ENCODE measurements at places on chromosomes 11 and 22.

DNA sequence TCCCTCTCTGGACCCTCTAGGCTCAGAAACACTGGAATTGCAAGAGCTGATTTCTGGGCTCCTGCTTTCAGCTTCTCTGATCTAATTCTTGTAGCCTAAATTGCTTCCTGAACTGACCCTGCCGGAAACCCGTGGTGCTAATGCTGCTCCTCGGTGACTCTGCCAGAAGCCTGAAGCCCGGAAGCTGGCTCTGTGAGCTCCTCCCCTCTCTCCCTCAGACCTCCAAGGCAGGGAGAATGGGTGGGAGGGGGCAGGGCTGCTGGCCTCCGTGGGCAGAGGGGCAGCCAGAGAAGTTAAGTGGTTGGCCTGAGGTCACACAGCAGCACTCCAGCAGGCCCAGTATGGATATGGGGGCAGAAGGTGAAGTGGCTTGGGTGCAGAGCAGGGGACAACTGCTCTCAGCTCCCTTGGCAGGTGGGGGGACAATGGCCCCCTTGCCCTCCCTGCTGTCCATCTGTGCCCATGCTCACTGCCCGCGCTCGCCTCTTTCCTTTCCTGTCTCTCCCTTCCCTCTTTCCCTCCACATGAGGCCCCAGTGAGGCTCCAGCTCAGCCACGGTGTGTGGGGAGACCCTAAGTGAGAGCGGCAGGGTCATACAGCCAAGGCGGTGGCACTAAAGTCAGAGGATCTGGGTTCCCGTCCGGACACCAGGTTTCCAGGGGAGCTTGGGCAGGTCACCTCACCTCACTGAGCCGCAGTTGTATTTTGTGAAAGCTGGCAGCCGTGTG, 16.2 kb downstream of the CAPN5 start:
- no peaks in the 10 kb centered on the region for H3K36me3 ChIP-seq
- H3K27me3 ChIP-seq: no peaks in the 10 kb centered on the region
- no peak overlapping the region for H3K27ac ChIP-seq
- DNase-seq: peak; percentile 80

DNA sequence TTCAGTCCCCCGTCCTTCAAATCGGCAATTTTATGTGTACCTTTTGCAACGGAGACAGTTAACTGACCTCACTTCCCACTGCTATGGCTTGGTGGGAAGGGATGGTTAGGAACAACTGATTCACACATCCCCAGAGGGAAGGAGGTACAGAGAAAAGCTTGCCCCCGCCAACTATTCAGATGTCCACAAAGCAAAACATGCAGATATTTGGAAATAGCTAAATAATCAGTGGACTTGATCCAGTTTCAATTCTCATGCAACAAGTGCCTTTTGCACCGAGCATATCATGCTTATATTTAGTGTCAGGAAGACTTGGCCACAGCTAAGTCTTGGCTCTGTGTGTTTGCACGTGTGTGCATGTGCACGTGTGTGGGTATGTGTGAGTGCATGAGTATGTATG, 144.6 kb downstream of the SNX19 start:
- H3K4me1 ChIP-seq: peaks cover 4% of the 10 kb centered on the region
- DNase-seq: no peak
- no peaks in the 10 kb centered on the region for H3K27me3 ChIP-seq
- H3K27ac ChIP-seq: no peak overlapping the region

DNA sequence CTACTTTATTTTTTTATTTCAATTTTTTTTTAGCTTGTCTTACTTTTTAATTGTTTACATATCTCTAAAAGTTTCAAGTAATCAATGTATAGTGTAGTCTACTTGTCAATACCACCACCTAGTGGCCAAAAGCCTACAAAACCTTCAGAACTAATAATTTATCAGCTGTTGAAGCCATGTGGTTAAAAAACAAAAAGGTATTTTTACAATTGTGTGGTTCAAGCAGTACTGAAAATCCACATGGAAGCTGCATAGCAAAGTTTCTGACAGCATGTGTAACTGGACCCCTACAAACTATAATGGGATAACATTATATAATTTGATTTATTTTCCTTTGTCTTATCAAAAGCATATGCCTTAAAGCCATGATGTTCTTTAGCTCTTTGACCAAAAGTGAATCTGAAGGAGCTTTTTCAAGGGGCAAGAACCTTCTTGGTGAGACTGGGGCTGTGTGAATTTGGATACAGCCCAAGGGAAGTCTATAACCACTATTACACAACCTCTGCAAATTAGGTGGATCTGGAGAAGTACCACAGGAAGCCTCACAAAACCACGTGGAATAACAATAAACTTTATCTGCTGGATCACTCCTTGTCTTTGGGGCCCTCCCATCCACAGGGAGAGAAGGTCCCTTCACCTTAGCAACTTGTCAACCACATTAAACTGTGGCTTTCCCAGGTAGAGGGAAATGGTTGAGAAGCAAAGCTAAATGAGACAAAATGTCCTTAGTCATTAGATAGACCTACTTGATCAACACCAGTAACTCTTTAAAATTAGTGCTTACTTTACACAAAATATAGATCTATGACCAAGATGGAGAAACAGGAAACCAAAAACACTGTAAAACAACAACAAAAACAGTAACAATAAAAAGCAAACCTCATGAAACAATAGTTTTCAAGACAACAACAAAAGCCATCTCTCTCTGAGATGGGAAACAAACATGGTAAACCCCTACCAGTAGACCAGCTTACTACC, 9.9 kb downstream of the NARS2 start:
- H3K27me3 ChIP-seq: no peaks in the 10 kb centered on the region
- peak; percentile 90 for DNase-seq
- no peak overlapping the region for H3K27ac ChIP-seq
- peak overlapping the region; percentile 22 for H3K4me3 ChIP-seq

DNA sequence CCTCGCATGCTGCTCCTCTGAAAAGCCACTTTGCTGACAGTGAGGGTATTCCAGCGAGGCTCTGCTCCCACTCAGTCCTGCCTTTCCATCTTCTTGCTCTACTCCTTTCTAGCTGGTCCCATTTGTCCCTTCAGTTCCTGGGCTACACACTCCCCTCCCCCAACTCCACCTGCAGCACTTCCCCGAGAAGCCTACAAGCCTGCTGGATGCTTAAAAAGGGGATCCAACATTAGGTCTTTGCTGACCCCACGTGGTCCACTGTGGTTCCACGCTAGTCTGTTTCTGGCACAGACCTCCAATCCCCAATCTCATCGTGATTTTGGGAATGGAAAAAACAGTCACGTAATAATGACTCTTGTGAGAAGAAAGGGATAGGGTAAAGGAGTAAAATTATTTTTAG, 121.6 kb upstream of the SNX19 start:
- H3K4me3 ChIP-seq: no peak overlapping the region
- no peaks in the 10 kb centered on the region for H3K4me1 ChIP-seq
- no peaks in the 10 kb centered on the region for H3K27me3 ChIP-seq
- no peak overlapping the region for H3K27ac ChIP-seq

DNA sequence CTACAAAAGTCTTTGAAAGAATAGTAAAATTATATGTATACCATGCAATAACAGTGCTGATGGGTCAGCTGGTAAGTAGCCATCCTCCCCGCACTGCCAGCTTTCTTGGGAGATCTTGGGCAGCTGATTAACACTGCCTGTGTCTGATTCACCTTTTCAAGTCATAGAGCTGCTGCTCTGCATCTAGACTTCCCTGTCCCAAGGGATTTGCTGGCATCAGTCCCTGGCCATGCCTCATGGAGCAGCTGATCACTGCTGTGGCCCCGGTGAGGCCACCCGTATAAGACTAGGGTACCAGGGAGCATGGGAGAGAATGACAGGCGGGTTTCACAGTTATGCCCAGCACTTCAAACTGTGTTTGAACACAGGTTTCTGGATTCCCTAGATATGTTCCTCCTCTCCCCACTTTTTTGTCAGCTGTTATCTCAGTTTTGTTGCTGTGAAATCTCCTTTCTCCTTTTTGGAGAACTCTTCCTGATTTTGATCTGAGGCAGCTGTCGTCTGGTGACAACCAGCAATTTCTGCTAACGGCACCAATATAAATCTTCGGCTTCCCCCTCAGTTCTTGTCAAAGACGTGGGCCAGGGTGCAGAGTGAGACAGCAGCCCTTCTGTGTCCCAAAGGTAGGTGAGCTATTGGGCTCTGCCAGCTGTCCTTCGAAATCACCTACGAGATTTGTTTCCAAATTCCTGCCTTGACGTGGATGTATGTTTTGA, 438.9 kb downstream of the NTM start:
- H3K27me3 ChIP-seq: no peaks in the 10 kb centered on the region
- H3K27ac ChIP-seq: no peak overlapping the region
- DNase-seq: peak; percentile 15
- H3K4me1 ChIP-seq: no peaks in the 10 kb centered on the region
- H3K4me3 ChIP-seq: no peak overlapping the region
- H3K36me3 ChIP-seq: no peaks in the 10 kb centered on the region

DNA sequence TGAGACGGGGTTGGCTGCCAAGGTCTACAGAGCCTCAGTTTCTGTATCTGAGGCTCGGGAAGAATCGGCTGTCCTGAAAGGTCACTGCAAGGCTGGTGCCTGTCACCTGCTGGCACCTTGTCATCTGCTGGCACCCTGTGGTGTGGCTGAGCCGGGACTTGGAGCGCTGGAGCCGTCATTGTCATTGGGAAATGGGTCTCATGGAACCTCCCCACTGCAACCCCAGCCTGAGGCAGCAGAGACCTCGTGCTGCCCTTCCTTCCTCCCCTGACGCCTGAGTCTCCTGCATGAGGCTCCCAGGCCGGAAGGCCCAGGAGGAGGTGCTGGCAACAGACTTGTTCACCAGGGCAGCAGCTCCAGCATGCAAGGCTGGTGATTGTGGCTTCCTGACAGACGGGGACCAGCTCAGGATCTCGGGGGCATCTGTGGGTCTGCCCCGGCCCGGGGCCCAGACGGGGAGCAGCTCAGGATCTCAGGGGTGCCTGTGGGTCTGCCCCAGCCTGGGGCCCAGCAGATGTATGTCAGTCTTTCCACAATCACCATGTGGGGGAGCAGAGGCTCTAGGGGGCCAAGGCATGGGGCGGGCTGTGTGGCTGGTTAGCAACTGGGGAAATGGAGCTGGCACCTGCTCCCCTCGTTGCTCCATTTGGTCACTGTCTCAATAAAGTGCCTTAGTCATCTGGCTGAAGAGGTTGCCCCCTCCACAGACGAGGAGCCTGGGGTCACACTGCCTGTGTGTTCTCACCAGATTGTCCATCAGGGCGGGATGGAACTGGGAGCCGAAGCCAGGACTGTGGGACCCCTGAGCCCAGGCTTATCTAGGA, 668.7 kb downstream of the BRD1 start:
- no peak overlapping the region for H3K27ac ChIP-seq
- H3K4me3 ChIP-seq: no peak overlapping the region
- no peaks in the 10 kb centered on the region for H3K36me3 ChIP-seq
- peaks cover 10% of the 10 kb centered on the region for H3K27me3 ChIP-seq

DNA sequence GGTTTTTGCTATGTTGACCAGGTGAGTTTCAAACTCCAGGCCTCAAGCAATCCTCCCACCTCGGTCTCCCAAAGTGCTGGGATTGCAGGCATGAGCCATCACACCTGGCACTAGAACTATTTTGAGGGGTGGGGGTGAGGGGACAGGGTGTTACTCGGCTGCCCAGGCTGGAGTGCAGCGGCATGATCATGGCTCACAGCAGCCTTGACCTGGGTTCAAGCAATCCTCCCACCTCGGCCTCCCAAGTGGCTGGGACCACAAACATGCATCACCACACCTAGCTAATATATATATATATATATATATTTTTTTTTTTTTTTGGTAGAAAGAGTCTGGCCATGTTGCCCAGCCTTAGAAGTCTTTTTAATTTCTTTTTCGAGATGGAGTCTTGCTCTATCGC, 17.1 kb upstream of the IFITM3 start:
- H3K4me3 ChIP-seq: no peak overlapping the region
- H3K27me3 ChIP-seq: no peaks in the 10 kb centered on the region
- no peak for DNase-seq
- H3K4me1 ChIP-seq: peaks cover 30% of the 10 kb centered on the region
